ENCODE measurements at places on chromosomes 3 and 15.
A peak's percentile ranks its signal among the peaks of the same experiment; 100 is the strongest.

GRCh38 chr15:100966997-100967396, 47.8 kb downstream of the LRRK1 start:
- DNase-seq, result no peak

- no peak for DNase-seq
Observed at GRCh38 chr3:923161-923910, 169.5 kb upstream of the CNTN6 start.

GRCh38 chr3:126394977-126395321, 240 bp downstream of the CFAP100 start:
- DNase-seq, result no peak

- no peak for DNase-seq
Observed at GRCh38 chr15:73200339-73200738, 148.1 kb downstream of the NEO1 start.

GRCh38 chr3:180828723-180829408, 83.6 kb upstream of the FXR1 start:
- DNase-seq, result no peak

DNA sequence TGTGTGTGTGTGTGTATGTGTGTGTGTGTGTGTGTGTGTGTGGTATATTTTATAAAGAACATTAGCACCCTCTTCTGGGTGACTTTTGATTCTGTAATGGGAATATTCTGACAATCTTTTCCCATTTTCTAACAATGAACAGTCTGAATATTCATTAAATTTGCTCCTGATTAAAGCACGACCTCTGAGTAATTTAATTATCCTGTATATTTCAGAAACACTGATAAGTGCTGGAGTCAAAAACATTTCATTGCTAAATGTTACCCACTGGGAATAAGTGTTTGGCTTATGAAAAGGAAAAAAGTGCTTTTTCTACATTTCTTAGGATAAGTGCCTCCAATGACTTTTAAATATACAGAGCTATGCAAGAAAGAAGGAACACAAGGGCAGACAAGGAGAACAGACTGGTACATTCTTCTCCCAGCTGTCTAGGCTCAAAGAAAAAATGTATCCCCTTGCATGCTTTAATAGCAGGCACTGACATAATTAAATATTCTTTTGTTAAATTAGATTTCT, 32.3 kb upstream of the SYNPR start:
- no peak for DNase-seq

GRCh38 chr3:65729555-65729954, 309.2 kb downstream of the MAGI1 start:
- DNase-seq, result no peak

DNA sequence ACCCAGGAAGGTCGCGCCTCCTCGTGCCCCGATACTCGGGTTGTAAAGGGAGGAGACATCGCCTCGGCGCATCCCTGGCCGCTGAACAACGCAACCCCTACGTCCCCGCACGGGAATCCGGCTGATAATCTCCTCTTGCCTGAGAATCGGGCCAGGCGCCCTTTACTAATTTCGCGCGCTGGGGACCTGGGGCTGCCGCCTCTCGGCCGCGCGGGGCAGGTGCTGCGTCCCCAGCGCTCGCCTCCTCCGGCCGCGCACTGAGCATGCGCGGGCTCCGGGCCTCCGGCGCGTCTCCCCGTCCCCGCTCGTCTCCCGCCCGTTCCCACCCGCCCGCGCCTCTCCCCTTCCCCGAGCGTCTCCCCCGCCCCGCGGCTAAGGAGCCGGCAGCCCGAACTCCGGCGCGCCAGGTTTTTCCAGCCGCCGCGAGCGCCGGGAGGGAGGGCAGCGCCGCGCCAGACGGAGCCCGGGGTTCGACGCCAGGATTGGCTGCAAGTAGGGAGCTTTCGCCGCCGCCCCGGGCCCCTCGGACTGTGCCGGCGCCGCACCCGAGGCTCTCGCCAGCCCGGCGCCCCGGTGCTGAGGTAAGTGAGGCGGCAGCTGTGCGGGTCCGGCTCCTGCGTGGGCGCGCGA, at the start of gene CNTN4:
CNTN4 (plus strand) TSS at position 469 of the 630 bp plus-strand sequence.
- no peak for DNase-seq

DNA sequence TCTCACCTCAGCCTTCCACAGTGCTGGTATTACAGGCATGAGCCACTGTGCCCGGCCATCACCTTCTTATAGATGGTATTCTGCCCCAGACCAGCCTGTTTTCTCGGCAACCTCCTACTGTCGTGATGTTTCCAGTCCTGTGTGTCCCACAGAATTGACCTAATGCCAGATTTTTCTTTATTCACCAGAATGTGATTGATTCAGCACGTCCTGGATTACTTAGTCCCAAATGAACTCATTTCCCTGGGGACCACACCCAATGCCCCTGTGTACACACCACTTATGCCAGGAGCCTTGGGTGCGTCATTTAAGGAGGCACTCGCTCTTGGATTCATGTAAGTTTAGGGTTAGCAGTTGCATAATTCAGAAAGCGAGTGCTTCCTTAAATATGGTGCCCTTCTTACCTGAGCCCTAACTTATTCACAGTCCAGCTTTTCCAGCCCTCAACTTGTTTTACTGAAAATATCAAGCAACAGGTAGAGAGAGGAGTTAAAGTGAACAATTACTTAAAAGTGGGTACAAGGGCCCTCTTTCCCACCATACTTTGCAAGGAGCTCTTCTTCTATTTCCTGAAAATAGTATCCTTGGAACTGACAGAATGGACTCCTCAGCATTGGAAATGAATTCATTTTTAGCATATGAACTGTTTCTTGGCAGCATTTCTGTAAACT, 64.6 kb upstream of the UBE2E1 start:
- DNase-seq, result no peak

- DNase-seq, result no peak
Observed at GRCh38 chr15:49314716-49315115, 108.3 kb upstream of the FGF7 start.

DNA sequence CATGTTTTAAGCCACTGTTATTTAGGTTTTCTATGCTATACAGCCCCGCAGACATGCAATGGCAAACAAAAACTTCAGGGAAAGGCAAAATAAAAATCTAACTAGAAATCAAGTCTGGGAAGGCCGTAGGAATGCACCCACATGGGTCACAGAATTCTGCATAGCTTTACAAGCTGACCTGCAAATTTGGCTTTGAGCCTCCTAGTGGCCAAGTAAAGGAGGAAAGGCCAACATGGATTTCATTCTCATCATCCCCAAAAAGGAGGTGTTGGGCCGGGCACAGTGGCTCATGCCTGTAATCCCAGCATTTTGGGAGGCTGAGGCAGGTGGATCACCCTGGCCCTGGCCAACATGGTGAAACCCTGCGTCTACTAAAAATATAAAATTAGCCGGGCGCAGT, 124.3 kb downstream of the FBLN2 start:
- DNase-seq, result no peak

DNA sequence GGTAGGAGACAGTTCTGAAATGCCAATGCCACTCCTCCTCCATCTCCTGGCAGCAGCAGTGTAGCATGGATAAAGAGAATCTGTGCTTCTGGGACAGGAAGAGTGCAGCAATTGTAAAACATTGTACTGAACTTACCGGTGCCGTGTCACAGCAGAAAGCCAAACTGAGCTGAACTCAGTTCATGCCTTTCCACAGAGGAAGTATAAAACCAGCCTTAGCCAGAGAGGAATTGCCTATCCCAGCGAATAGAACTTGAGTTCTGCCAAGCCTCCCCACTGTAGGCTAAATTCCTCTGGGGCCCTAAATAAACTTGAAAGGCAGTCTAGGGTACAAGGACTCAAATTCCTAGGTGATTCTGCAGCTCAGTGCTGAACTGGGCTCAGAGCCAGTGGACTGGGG, 148.8 kb downstream of the SLC9A9 start:
- DNase-seq, result no peak

- DNase-seq, result no peak
Observed at GRCh38 chr15:69074843-69075224, 60.3 kb downstream of the NOX5 start.

DNA sequence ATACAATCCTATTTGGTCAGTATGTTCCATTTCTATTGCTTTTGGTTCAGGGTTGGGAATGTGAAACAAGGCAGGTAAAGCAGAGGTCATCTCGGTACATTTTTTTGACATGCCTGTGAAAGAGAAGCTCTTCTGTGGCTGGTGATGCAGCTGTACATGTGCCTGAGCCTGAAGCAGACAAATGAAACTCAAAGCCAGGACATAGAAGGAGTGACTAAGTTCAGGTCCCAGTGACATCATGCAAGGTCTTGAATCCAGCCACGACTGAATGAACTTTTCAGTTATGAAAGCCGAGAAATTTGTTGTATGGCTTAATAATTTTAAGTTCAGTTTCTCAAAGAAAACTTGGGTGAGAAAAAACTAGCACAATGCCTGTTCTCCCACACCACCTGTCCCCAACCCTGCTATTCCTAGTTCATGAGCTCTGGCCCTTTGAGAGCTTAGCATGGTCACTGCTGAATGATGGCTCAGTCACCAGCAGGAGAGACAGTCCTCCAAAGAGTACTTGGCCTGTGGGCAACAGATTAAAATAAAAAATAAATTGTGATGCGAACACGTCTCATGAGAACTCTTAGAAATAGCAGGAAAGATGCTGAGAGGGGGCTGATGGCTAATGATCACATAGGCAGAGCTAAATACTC, 600.2 kb upstream of the GRM7 start:
- DNase-seq, result no peak

GRCh38 chr3:122146466-122146865, 37.0 kb upstream of the CASR start:
- no peak for DNase-seq

DNA sequence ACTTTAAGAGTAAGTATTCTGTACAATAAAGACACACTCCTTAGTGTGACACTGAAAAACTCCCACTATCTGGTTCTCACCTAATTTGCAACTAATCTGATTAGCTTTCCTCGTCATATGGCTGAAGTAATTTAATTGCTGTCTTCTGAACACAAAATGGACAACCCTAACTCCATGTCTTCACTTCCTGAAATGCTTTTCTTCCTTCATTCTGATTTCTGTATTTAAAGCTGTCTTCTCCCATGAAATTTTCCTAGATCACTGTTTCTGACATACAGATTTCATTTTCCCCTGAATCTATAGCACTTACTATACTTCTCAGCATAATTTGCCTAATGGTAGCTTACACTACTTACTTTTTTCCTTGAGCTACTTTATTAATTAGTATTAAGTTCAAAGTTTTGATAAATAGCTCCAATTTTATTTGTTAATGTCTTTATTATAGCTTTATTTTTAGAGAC, 6.3 kb downstream of the CCPG1 start:
- no peak for DNase-seq

DNA sequence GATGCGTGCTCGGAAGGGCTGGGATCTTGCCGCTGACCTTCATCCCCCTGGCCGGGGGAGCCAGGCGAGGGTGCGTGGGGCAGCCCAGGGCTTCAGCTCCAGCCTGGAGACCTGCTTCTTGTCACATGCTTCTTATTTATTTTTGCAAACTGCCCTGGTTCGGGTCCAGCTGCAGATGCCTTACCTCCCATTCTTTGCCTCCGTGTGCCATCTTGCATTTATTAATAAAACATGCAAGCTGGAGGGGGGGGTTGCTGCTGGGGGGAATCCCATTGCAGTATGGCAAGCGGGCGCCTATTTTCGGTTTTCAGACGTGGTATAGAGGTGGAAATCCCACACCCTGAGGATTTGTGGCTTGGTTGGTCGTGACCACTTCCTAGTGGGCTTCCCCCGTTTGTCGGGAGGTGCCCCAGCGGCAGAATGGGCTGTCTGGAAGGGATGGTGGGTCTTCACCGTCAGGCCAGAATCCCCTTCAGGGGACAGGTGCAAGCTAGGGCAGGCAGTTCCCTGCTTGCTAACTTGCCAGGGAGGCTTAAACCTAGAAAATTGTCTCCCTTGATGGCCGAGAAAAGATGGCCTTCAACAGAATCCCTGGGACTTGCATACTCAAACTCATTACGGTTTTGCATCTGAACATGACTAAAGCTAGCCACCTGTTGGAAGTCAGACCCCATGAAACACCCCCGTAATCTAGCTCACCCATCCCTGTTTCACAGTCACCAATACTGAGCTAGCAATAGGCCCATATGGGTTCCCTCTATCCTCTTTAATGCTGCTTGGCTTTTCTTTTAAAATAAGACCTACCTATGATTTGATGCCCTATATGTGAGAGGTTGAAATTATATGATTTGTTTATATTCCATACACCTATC, 569 bp downstream of the TMEM266 start:
- DNase-seq, result peak; percentile 14

DNA sequence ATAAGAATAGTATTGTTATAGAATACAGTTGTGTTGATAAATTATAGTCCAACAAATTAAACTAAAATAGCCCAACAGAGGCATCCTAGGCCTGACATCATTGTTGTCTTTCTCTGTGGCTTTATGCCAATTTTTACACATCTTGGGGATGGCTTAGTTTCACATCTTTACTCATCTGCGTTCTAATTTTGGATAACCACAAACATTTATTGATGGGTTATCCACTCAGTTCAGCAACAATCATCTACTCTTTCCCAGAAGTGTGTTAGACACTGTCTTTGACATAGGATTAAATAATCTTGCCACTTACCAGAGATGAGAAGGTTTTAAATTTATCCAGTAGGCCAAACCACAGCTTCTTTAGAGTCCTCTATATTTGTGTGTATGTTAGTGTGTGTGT, 120.8 kb upstream of the PHLDB2 start:
- DNase-seq, result no peak

DNA sequence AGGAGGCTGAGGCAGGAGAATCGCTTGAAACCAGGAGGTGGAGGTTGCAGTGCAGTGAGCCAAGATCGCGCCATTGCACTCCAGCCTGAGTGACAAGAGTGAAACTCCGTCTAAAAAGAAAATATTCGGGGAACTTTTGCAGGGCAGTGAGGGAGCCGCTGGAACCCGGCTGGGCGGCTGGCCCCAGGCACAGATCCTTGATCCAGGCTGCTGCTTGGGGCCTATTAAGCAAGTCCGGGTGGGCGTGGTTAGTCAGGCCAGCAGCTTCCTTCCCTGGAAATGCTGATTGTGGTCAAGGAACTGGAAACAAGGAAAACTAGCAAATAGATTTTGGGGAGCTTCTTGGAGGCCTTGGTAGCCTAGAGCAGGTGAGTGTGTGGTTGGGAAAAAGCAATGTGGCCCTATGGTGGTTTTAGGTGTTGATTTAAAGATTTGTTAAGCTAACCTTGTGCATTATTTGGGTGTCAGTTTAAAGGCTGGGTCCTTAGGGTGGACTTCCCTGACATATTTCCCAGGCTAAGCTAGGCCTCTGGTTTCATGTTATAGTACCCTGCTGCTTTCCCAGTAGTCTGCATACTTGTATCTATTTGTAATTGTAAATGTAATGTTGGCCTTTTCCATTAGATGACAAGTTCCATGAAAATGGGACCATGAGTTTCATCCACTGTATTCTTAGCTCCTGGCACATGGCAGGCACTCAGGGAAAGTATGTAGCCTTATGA, 17.7 kb upstream of the SNX22 start:
- no peak for DNase-seq

GRCh38 chr3:53602866-53603265, 108.5 kb downstream of the CACNA1D start:
- DNase-seq, result no peak

DNA sequence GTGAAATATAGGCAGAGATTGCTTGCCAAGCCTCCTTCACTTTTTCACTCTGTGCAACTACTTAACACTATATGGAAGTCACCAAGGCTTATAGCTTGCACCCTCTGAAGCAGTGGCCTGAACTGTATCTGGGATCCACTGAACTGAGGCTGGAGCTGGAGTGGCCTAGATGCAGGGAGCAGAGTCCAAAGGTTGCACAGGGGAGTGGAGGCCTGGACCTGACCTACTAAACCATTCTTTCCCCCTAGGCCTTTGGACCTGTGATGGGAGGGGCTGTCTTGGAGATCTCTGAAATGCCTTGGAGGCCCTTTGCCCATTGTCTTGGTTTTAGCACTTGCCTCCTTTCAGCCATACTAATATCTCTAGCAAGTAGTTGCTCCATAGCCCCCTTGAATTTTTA, 57.5 kb downstream of the P2RY1 start:
- DNase-seq, result no peak

- DNase-seq, result no peak
Observed at GRCh38 chr3:144104679-144105078, 133.1 kb downstream of the DIPK2A start.

Data from activated CD8-positive, alpha-beta memory T cell treated with anti-CD3 and anti-CD28 coated beads, Interleukin-2, amount 50 U/mL, for 4 hours (primary cell).